ENCODE measurements at places on chromosomes 13 and 19.
A peak's percentile ranks its signal among the peaks of the same experiment; 100 is the strongest.

GRCh38 chr13:41590122-41590521, 132.8 kb downstream of the RGCC start:
- DNase-seq, result no peak

- no peak for DNase-seq
These were observed 281.4 kb downstream of the LHFPL6 start for GRCh38 chr13:39321574-39321973.

DNA sequence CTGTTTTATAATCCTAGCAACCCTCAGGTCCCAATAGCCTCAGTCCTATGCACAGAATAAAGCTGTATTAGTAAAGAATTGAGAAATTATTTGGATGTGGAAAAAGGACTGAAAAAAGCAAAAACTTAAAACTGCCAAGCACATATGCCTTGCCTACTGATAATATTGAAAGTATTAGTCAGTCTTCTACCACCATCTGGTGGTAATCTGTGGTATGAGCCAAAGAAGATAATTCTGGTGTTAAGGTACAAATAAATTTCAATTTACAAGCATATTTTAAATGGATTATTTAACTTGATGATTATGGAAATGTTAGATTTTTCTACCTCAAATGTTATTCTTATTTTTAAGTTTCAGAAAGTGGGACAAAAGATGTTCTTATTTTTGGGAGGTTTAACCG, 460.3 kb upstream of the KLHL1 start:
- DNase-seq, result peak; percentile 54

DNA sequence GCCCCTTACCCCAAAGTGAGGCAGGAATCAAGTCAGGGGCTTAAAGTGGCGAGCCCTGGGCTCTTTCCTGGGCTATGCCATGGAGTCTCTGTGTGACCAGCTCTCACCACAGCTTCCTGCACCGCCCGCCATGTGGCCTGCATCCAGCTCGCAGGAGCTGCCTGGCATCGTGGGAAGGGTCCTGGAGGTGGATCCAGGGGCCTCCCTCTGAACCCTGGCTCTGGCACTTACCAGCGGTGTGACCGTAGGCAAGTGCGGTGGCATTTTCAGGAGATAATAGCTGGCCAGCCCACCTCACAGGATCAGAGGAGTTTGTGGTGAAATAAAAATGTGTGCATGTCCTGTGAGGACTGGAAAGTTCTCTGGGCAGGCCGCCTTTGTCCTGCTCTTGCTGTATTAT, 26.0 kb downstream of the DHRS12 start:
- no peak for DNase-seq

DNA sequence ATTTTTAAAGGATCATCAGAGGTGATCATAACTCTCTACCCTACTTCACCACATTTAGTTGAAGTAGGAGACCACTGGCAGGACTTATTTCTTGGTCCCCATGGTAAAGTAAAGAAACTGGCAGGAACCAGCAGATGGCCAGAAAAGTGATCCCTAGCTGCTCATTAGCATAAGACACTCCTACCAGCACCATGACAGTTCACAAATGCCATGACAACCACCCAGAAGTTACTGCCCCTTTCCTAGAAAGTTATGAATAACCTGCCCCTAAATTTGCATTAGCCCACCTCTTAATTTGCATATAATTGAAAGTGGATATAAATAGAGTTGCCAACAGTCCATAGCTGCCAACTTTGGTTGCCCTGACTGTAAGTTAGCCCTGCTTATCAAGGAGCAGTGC, 18.4 kb upstream of the RUBCNL start:
- no peak for DNase-seq

DNA sequence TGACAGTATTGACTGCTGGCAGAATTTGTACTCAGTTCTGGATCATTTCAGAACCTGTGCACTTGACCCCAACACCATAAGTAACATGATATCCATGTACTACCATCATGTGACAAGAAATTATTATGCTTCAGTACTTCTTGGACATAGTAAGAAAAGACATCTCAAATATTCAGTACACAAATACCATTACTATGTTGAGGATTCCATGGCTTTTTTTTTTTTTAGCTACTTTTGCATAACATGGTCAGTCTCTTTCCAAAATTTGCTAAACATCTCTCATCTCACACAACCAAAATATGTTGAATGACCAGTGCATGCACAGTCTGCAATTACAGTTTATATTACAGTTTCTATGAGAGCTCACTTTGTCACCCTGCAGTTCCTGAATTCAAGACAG, 85.3 kb downstream of the FLT1 start:
- no peak for DNase-seq

DNA sequence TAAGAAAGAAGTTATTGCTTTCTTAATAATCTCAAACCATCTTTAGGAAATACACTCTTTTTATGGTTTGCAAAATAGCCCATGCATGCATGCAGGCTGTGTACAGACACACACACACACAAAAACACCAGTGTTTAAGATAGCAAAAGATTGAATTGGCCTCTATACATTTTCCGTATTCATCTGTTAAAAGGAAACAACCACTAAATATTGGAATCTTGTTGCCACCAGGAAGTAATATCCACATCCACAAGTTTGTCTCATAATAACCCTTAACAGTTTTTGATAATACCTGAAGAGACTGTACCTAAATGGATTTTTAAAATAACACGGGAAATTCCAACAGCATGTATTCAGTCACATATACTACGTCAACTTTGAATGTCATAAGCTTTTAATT, 7.3 kb upstream of the MAB21L1 start:
- DNase-seq, result no peak

- peak; percentile 89 for DNase-seq
These were observed 9.1 kb downstream of the TNFRSF19 start for GRCh38 chr13:23579072-23579895.

- no peak for DNase-seq
These were observed 95.6 kb upstream of the RFC3 start for GRCh38 chr13:33722216-33722915.

DNA sequence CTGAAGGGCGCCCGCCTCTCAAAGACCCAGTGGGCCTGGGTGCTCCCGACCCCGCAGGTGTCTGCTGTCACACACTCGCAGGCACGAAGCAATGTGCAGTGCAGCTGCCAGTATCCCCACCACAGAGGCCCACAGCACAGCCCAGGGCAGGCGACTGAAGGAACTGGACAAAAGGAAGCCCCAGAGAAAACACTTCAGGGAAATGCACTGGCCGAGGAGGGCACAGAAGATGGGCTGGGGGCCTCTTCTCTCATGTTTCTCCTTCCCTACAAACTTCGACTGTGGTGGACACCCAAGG, 10.0 kb downstream of the AKAP8 start:
- no peak for DNase-seq

- DNase-seq, result no peak
These were observed 4.6 kb downstream of the GRIN2D start for GRCh38 chr19:48398102-48398374.

DNA sequence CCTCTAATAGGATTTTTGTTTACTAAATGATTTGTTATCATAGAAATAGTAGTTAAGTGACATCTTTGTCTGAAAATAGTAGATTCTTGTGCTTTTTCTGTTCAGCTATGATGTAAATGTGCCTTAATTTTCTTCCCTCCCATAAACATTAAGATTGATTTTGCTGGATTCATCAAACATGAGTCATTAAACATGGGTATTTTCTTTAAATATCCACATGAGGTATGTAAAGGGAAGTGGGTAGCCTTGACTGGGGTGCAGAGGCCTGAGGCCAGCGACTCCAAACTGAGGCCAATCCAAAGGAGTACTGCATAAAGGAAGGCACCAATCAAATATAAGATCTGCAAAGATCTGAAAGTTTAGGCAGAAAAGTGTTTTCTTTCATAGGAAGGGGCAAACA, 3.7 kb downstream of the ZNF136 start:
- no peak for DNase-seq

- DNase-seq, result no peak
These were observed 55.7 kb downstream of the ZNF557 start for GRCh38 chr19:7125221-7125620.

- no peak for DNase-seq
These were observed 46.2 kb downstream of the ING1 start for GRCh38 chr13:110759710-110760109.

DNA sequence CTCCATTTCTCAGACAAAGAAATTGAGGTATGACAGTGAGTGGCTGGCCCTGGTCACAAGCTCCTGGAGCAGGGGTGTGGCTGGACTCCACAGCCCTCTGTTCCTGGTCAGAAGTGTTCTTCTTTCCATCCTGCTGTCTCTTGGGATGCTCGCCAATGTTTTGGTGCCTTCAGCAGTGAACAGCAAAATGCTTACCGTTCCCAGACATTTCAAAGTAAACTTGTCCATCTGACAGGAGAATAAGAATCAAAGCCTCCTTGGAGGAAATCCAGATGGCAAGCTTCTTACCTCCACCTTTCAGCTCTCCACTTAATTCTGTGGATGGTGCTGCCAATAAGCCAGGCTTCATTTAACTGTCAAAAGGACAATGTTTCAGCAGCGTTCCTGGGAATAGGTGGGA, 954.1 kb downstream of the UQCRFS1 start:
- DNase-seq, result no peak

GRCh38 chr13:62356977-62357376, 941.3 kb upstream of the PCDH20 start:
- no peak for DNase-seq

GRCh38 chr19:10390652-10391286, 10.4 kb upstream of the TYK2 start:
- DNase-seq, result peak; percentile 64

DNA sequence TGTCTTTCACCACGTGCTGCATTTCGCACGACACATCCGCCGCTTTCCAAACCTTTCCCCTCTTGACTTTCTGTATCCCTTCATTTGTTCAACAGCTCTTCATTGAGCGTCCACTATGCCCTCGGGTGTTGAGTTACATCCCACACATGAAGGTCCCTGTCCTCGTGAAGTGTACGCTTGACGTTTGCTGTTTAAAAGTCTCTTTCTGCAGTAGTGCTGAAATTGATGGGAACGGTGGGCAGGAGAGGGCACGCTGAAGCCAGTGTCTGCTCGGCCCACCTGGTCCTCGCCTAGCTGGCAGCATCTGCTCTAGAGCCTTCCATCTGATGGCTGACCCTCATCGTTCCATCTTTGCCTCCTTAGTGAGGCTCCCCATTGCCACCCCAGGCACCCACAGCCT, 55.6 kb upstream of the AMER2 start:
- no peak for DNase-seq

- DNase-seq, result no peak
These were observed 5.6 kb upstream of the ARRDC2 start for GRCh38 chr19:18002347-18002850.

GRCh38 chr13:104170980-104171555, 1104.9 kb upstream of the SLC10A2 start:
- DNase-seq, result no peak

- DNase-seq, result no peak
These were observed 9.0 kb downstream of the LSM14A start for GRCh38 chr19:34181111-34181864.

DNA sequence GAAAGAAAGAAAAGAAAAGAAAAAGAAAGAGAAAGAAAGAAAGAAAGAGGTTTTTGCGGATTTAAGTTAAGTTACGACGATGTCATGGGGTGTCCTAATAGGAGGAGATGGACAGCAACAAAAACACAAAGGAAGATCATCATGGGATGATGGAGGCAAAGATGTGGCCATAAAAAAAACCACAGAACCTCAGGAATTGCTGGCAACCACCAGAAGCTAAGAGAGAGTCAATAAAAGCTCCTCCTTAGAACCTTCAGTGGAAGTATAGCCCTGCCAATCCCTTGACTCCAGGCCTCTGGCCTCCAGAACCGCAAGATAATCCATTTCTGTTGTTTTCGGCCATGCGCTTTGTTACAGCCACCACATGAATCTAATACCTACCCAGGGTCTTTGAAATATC, 11.5 kb downstream of the PLEKHA4 start:
- DNase-seq, result no peak

- no peak for DNase-seq
These were observed 222.1 kb upstream of the OBI1 start for GRCh38 chr13:78881054-78881453.

DNA sequence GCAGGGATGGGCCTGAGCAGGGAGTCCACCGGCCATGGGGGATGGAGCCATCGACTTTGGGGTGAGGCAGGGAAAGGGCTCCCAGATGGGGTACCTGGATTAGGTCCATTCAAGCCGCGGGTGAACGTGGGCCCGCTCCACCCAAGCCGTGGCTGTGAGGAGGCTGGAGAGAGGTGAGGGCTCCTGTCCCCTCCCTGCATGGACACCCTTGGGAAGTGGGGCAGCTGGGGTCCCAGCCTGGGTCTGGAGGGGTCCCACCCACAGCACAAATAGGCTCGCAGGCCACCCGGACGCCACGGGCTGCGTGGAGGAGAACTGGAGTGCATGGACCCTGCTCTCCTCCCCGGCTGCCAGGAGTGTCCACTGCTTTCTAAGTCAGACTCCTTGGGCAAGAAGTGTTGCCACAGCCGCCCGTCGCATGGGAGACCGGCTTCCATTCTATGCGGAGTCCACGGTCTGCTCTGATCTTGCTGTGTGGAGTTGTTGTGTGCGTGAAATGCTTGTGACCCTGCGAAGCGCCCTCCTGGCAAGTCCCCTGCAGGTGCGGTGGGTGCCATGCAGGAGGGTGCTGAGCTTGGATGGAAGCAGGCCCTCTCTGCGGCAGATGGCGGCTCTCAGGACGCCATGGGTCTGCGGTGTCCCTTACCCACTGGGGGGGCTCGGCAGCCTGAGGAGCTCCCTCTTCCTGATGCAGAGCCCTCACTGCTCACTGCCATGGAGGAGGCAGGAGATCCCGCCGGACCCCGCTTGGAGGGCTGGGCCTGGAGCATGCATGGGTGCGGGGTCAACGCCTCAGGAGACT, 2.0 kb downstream of the DAZAP1 start:
- DNase-seq, result no peak

DNA sequence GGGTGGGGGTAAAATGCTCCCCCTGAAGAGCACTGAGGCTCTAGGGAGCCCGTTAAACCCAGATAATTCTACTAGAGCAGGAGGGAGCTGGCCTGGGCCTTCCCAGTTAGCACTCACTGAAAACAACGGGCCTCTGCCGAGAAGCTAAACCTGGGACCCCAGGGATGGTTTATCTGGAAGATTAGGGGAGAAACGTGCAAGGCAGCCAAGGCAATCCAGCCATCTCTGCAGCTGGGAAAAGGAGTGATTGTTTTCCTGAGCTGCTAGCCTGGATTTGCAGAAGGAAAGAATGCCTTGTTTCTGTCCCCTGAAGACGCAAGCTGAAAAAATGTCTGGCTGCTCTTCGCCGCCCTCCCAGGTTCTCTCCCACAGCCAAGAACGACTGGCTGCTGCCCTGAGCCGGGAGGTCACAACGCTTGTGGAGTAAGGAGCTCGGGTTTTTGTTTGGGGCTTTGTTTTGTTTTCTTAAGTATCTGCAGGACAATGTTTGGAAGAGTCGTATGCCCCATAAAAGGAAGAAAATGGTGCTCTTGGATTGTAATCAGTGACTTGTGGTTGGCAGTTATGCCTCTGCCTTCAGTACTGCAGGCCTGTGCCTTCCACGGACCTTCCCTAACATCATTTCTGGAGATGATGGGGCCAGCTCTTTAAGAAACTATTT, 31.5 kb downstream of the COL4A2 start:
- DNase-seq, result no peak

DNA sequence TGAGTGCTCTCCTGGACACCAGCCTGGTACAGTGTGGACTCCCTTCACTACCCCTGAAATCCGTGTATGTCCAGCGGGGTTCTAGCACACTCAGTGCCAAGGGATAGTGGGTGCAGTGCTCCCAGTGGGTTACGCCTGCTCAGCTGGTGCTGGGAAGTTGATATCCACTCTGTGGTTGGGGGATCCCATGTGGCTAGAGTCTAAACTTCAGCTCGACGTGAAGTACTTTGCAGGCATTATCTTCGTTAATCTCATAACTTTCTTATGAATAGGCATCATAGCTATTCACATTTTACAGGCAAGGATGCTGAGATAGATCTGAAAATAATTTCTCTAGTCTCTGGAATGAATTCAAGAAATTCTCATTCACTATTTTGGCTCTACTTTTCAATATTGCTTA, 433.2 kb upstream of the HTR2A start:
- no peak for DNase-seq
